ENCODE measurements at places on chromosomes 3 and 15. TPM values are rescaled to one million over a fixed set of nuclear protein-coding genes. Genes with fewer than 3 reads are reported as not detected.

The ERICH6 gene
- total RNA-seq, result under 0.01 TPM

The CTXND1 gene
- total RNA-seq, result not detected

The AMOTL2 gene
- 300 TPM for total RNA-seq

The PLSCR5 gene
- not detected for total RNA-seq

The C3orf85 gene
- total RNA-seq, result not detected

The TNNC1 gene
- 0.36 TPM for total RNA-seq

DNA sequence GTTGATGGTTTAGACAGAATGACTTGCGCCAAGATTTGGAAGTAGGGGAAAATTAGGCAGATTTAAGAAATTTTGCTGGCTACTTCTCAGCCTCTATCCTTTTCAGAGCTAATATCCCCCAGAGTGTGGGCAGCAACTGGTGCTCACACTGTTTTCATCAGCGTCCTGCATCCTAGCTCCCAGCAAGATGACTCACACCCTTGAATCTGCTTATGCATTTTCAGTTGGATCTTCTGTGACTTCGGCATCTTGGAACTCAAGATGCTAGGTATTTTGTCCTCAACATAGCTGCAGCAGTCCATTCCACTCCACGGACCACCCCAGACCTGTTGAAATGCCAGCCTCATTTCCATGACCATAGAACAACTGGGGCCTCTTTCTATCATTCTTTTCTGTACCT is 336.1 kb upstream of the NR2F2 start:
- H3K27me3 ChIP-seq, result no peaks in the 10 kb centered on the region
- no peaks in the 10 kb centered on the region for H3K4me1 ChIP-seq
- no peak for DNase-seq

- H3K27ac ChIP-seq, result no peak overlapping the region
- no peaks in the 10 kb centered on the region for H3K36me3 ChIP-seq
- DNase-seq, result no peak
- no peak overlapping the region for H3K4me3 ChIP-seq
Observed at GRCh38 chr15:35519541-35520149, 26.3 kb downstream of the DPH6 start.

GRCh38 chr3:99846477-99847160 is 29.0 kb downstream of the CMSS1 start:
- H3K27ac ChIP-seq, result peak overlapping the region; percentile 78
- peaks cover 14% of the 10 kb centered on the region for H3K36me3 ChIP-seq

GRCh38 chr3:66747696-66748095 is 246.9 kb upstream of the LRIG1 start:
- H3K27ac ChIP-seq, result no peak overlapping the region
- DNase-seq, result no peak
- H3K4me1 ChIP-seq, result no peaks in the 10 kb centered on the region
- no peaks in the 10 kb centered on the region for H3K27me3 ChIP-seq

- no peak overlapping the region for H3K4me3 ChIP-seq
- no peaks in the 10 kb centered on the region for H3K36me3 ChIP-seq
- no peaks in the 10 kb centered on the region for H3K27me3 ChIP-seq
- H3K27ac ChIP-seq, result peak overlapping the region; percentile 57
Observed at GRCh38 chr3:16181361-16181760, 6.9 kb downstream of the GALNT15 start.

GRCh38 chr15:45521596-45522327 is 793 bp downstream of the SLC30A4 start:
- DNase-seq, result peak; percentile 82
- no peaks in the 10 kb centered on the region for H3K27me3 ChIP-seq
- H3K36me3 ChIP-seq, result no peaks in the 10 kb centered on the region
- H3K4me1 ChIP-seq, result peaks cover 14% of the 10 kb centered on the region

GRCh38 chr3:90052425-90052950 is 945.1 kb downstream of the EPHA3 start:
- H3K36me3 ChIP-seq, result no peaks in the 10 kb centered on the region
- DNase-seq, result peak; percentile 5
- no peak overlapping the region for H3K27ac ChIP-seq
- no peaks in the 10 kb centered on the region for H3K27me3 ChIP-seq
- no peak overlapping the region for H3K4me3 ChIP-seq

- H3K4me3 ChIP-seq, result no peak overlapping the region
- DNase-seq, result no peak
- no peaks in the 10 kb centered on the region for H3K27me3 ChIP-seq
- peaks cover 3% of the 10 kb centered on the region for H3K36me3 ChIP-seq
- H3K27ac ChIP-seq, result no peak overlapping the region
Observed at GRCh38 chr15:56102441-56102840, 109.0 kb upstream of the NEDD4 start.

DNA sequence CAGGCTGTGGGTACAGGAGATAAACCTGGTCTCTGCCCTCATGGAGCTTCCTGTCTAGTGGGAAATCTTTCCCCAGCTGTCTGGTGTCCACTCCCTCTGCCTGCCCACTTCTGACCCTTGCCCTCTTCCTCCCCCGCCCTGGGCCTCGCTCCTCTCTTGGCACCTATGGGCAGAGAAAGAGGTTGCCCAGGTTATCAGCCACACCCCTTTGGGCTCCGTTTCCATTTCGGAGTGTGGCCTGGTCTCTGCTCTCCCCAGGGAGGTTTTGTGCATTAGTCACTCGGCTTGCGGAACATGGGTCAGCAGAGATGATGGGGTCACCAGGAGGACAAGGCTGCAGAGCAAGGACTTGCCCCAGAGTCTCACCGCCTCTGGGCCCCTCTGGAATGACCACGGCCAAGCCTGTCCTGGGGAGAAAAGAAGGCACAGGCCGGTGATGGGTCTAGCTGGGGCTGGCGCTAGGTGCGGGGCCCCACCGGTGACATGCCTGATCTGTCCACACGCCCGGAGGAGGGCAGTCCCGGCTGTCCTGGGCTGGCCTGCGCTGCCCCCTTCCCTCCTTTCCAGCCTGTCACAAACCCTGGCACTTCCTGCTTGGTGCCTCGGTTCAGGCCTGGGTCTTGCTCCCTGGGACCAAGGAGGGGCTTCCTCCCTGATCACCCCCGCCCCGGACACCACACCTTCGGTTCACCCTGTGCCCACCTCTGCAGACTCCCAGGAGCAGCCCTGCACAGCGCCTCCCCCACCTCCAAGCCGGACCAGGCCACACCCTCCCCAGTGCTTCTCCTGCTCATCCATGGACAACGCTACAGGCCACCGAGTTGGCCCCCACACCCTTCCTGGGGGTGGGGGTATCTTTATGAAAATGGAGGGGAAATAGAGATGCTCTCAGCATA is 35.6 kb upstream of the MUC4 start:
- H3K36me3 ChIP-seq, result no peaks in the 10 kb centered on the region
- peaks cover 5% of the 10 kb centered on the region for H3K27me3 ChIP-seq
- H3K4me1 ChIP-seq, result peaks cover 8% of the 10 kb centered on the region
- H3K4me3 ChIP-seq, result no peak overlapping the region
- no peak overlapping the region for H3K27ac ChIP-seq
- peak; percentile 90 for DNase-seq

GRCh38 chr15:56910801-56911200 is 7.6 kb upstream of the TCF12 start:
- no peak overlapping the region for H3K27ac ChIP-seq
- H3K27me3 ChIP-seq, result no peaks in the 10 kb centered on the region
- no peak overlapping the region for H3K4me3 ChIP-seq
- no peaks in the 10 kb centered on the region for H3K36me3 ChIP-seq
- DNase-seq, result no peak
- H3K4me1 ChIP-seq, result peaks cover 9% of the 10 kb centered on the region

DNA sequence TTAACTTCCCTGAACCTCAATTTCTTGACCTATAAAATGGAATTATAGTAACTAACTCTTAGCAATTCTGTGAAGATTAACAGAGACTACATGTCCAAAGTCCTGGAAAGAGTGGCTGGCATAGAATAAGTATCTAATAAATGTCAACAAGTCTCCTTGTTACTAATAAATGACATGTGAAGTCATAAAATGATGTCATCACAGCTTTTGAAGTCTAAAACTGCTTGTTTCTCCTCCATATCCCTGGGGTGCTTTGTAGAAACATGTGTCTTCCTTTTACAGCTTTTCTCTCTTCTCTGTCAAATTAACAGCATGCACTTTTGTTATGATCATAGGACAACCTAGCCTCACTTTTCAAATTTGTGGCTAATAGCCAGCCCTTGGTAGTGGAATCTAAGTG is 510.2 kb downstream of the NTRK3 start:
- H3K4me3 ChIP-seq, result no peak overlapping the region
- H3K27ac ChIP-seq, result no peak overlapping the region
- H3K27me3 ChIP-seq, result no peaks in the 10 kb centered on the region
- no peaks in the 10 kb centered on the region for H3K36me3 ChIP-seq
- no peak for DNase-seq
- peaks cover 6% of the 10 kb centered on the region for H3K4me1 ChIP-seq

GRCh38 chr3:119427669-119428068 is 35.7 kb downstream of the TMEM39A start:
- no peaks in the 10 kb centered on the region for H3K27me3 ChIP-seq
- H3K36me3 ChIP-seq, result peaks cover 47% of the 10 kb centered on the region
- DNase-seq, result no peak
- H3K4me3 ChIP-seq, result no peak overlapping the region
- no peak overlapping the region for H3K27ac ChIP-seq

DNA sequence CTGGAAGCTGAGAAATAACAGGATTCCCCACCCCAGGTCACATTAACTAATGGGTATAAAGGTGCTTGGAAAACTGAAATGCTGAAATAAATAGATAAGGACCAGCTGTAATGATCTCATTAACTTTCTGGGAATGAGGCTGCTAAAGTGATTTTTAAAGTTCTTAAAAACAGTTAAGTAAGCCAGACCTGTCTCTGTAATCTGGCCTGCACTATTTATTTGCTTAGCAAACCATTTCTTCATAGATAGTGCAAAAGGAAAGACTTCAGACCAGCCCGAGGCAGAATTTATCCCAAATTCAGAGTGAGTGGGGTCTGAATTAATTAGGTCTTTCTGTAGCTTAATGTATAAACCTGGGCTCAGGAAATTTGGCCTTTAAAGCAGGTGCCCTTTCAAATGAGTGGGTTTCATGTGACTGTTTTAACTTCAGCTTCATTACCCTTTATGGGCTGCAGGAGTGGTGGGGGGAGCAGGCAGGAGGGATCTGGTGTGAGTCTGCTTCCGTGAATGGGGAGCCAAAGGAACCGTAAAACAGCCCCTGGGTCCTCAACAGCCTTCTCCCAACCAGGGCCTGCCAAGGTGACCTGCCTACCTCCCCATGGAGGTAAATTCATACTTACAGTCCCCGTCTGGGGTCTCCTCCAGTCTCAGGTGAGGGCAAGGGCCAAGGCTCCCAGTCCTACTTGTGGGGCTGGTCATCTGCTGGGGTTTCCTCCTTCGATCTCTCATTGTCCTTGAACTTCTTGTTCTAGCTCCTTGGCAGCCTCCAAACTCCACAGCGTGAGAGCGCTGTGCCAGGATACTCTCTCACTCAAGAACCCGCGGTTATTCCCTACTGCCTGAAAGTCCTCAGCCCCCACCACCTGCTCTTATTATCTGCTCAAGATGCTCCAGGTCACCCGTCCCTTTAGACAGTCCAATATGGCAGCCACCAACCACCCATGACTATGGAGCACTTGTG is 31.2 kb downstream of the MAGEF1 start:
- peaks cover 28% of the 10 kb centered on the region for H3K27me3 ChIP-seq
- no peaks in the 10 kb centered on the region for H3K4me1 ChIP-seq
- DNase-seq, result no peak
- no peaks in the 10 kb centered on the region for H3K36me3 ChIP-seq
- no peak overlapping the region for H3K4me3 ChIP-seq

DNA sequence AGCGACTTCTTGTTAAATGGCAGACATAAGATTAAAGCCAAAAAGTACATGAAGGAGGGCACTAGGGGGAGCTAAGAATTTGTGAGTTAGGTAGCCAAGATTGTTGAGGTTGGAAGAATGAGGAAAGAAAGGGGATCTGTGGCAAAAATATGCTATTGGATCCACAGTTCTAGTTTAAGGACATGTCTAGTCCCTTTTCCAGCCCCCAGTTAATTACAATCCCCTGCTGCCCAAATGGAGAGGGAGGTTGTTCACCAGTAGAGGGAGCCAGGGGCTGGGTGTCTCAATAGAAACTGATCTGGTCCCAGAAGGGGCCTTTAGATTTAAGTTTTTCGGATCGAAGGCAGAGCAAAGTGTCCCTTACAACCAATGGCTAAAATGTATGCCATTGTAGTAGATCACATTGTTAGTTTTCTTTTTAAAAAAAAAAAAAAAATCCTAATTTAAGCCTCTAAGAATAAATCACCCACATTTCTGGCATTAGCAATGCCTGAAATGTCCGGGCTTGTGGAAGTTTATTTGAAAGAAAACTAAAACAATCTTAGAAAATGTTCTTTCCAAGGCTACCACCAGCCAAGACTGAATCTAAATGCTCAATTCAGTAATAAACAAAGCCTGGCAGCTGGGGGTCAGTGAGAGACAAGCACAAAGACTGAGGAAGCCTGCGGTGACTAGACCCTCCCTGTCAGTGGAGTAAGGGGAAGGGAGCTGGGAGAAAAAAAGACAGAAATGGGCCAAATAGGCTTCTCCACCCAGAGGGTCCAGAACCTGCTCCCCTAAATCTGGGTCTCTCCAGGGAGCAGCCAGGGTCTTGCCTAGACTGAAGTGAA is 7.1 kb downstream of the COL8A1 start:
- H3K4me3 ChIP-seq, result peak overlapping the region; percentile 31
- H3K27ac ChIP-seq, result peak overlapping the region; percentile 96
- peaks cover 51% of the 10 kb centered on the region for H3K36me3 ChIP-seq
- no peak for DNase-seq
- no peaks in the 10 kb centered on the region for H3K27me3 ChIP-seq

Measured in osteoblast (primary cell).